ENCODE measurements at places on chromosomes 4 and X. TPM values are rescaled to one million over a fixed set of nuclear protein-coding genes. Genes with fewer than 3 reads are reported as not detected.

DNA sequence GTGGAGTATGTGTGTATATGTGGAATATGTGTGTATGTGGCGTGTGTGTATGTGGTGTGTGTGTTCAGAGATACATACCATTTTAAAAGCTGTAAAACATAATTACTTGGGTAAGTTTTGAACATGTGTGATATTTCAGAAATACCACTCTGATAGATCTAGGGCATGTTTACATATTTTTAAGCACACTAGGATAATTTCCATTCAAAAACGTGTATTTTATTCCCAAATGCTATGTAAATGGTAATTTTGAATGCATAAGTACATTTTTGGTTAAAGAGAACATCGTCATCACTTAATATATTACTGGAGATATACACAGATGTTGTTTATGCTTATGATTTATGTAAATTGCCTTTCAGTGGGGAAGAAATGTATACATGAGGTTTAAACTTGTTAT lies 34.7 kb upstream of the SHISA3 start:
- H3K27me3 ChIP-seq = no peaks in the 10 kb centered on the region
- no peak overlapping the region for H3K27ac ChIP-seq
- no peak for DNase-seq
- H3K4me1 ChIP-seq = no peaks in the 10 kb centered on the region
- no peaks in the 10 kb centered on the region for H3K36me3 ChIP-seq
- H3K4me3 ChIP-seq = no peak overlapping the region

GRCh38 chr4:152316969-152317368 lies 218.9 kb downstream of the FBXW7 start:
- H3K36me3 ChIP-seq = no peaks in the 10 kb centered on the region
- no peak for DNase-seq
- no peak overlapping the region for H3K27ac ChIP-seq
- H3K4me3 ChIP-seq = no peak overlapping the region

GRCh38 chr4:150209140-150209829 lies 131.0 kb downstream of the DCLK2 start:
- H3K27ac ChIP-seq = no peak overlapping the region
- no peaks in the 10 kb centered on the region for H3K36me3 ChIP-seq
- H3K4me1 ChIP-seq = peaks cover 36% of the 10 kb centered on the region
- peak; percentile 80 for DNase-seq
- H3K4me3 ChIP-seq = no peak overlapping the region

- peaks cover 11% of the 10 kb centered on the region for H3K36me3 ChIP-seq
- no peak for DNase-seq
- H3K27ac ChIP-seq = no peak overlapping the region
- peaks cover 4% of the 10 kb centered on the region for H3K4me1 ChIP-seq
- no peak overlapping the region for H3K4me3 ChIP-seq
- no peaks in the 10 kb centered on the region for H3K27me3 ChIP-seq
Observed at GRCh38 chr4:107757864-107758476, 37.9 kb upstream of the PAPSS1 start.

- H3K4me1 ChIP-seq = peaks cover 20% of the 10 kb centered on the region
- no peak overlapping the region for H3K4me3 ChIP-seq
- peak overlapping the region; percentile 88 for H3K27ac ChIP-seq
- H3K36me3 ChIP-seq = no peaks in the 10 kb centered on the region
Observed at GRCh38 chr4:147969573-147970385, 237.9 kb downstream of the ARHGAP10 start.

CABS1 gene
- not detected for total RNA-seq

GRCh38 chr4:169773889-169774288 lies 16.1 kb upstream of the HPF1 start:
- H3K36me3 ChIP-seq = no peaks in the 10 kb centered on the region
- no peak overlapping the region for H3K4me3 ChIP-seq
- H3K27me3 ChIP-seq = no peaks in the 10 kb centered on the region
- no peak for DNase-seq

PNMA5 gene
- total RNA-seq = not detected

DNA sequence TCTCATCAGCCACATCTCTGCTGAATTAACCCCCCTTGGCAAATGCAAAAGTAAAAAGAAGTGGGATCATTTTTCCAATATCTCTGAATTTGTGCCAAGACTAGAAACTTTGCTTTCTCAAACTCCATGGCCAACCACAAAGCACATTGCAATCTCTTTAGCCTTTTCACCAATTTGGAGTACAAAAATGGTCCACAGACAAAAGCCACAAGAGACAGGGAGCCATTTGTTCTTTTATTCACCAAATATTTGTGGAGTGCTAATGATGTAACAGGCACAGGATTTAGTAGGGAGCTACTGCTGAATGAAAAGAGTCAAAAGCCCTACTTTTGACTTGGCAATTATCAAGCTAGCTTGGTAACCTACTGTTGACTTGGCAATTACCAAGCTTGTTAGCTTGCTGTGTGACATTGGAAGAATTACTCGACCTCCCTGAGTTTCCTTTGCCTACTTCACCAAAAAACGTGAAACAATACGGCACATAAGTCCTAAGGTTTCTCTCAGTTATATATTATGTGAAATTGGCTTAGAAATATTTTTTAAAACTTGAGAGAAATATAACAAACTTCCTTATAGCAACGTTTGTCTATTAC lies 97.1 kb upstream of the KLF3 start:
- no peak for DNase-seq
- H3K4me1 ChIP-seq = peaks cover 28% of the 10 kb centered on the region
- no peaks in the 10 kb centered on the region for H3K27me3 ChIP-seq
- no peaks in the 10 kb centered on the region for H3K36me3 ChIP-seq

NLGN4X gene
- 51.3 TPM for total RNA-seq

TMSB15C gene
- 8.6 TPM for total RNA-seq

RNF128 gene
- total RNA-seq = 2.5 TPM

DNA sequence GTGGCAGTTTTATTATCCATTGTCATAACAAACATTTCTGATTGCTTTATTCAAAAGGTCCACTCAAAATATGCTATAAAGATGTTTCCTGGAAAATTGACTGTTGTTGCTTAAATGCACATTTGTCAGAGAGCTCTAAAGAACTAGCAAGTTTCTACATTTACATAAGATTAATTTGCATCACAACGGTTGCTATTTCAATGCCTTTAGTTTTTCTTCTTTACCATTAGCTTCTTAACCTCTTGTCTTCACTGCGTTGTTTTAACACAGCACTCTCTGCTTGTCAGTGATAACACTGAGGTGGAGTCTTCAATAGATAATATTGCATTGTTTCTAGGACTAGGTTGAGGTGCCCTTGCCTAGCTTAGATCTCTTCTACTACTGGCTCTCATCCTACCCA lies 76.7 kb upstream of the GALNT7 start:
- no peaks in the 10 kb centered on the region for H3K36me3 ChIP-seq
- no peak for DNase-seq
- no peak overlapping the region for H3K4me3 ChIP-seq
- H3K4me1 ChIP-seq = peaks cover 7% of the 10 kb centered on the region
- H3K27ac ChIP-seq = no peak overlapping the region
- no peaks in the 10 kb centered on the region for H3K27me3 ChIP-seq

DNA sequence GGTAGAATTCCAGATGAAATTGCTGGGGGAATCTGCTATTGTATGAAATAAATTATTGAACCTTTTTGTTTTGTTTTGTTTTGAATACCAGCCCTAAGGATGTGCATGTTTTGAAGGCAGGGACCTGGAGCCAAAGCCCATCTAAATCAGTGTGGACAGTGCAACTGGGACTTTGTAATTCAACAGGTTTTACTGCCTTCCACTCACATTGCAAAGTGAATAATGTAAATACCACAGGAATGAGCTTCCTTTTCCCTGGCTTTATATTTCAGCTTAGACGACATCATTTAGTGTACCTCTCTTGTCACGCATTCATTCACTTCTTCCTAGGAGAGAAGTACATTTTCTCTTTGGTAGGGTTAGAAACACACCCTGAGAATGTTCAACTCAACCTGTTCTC lies 795.0 kb downstream of the CENPC start:
- H3K27ac ChIP-seq = no peak overlapping the region
- no peak overlapping the region for H3K4me3 ChIP-seq
- H3K36me3 ChIP-seq = no peaks in the 10 kb centered on the region

SGCB gene
- total RNA-seq = 55.4 TPM

GRCh38 chrX:153321381-153322124 lies at the start of gene PNMA6F:
Gene PNMA6F, minus strand, starts transcription at chrX:153321767. Its CDS starts 1,093 bp downstream, at chrX:153320674.
- no peak within 1 kb of the TSS for H3K27ac ChIP-seq
- DNase-seq = no peak
- no peaks in the 10 kb centered on the region for H3K36me3 ChIP-seq
